DMS 273 treated with DMSO at 0.1 percent for 48 hours (cell line): ENCODE measurements at places on chromosomes 7 and 10.

DNA sequence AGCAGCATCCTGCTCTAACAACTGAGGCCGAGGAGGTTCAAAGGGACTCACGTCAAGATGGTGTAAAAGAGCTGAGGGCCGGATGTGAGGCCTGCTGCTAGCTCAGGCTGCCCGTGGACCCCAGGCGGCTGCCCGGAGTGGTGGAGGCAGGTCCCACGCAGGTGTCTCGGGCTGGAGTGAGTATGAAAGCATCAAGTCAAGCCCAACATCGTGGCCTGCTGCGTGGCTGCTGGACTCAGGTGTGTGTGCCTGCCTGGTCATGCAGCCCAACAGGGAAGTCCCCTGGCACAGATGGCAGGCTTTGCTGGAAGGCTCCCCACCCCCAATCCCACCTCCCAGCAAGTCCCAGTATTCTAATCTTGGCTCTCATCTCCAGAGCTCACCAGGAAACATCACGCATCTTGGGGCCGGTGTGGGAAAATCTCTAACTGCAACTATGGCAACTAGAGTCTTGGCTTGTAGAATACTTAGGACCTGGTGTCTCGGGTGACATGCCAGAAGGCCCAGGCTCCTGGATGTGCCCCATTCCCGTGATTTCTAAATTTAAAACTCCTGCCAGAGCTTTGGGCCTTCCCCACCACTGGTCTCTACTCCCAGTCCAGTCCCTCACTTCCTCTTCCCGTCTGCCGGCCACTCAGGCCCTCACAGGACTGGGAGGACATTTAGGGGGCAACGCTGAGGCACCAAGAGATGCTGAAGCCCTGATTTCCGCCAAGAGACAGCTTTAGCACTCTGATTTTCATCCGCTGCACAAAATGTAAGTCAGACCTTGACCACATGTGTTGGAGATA lies 85.9 kb downstream of the PRKAG2 start:
- DNase-seq, result no peak

DNA sequence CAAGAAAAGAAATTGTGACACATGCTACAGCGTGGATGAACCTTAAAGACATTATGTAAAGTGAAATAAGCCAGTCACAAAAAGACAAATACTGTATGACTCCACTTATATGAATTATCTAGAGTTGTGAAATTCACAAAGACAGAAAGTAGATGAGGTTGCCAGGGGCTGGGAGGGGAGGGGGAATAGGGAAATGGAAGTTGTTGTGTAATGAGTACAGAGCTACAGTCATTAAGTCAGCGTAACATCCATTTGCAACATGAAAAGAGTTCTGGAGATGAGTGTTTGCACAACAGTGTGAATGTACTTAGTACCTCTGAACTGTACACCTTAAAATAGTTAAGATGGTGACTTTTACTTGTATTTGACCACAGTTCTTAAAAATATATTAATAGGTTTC lies 112.1 kb upstream of the CDK1 start:
- DNase-seq, result no peak

DNA sequence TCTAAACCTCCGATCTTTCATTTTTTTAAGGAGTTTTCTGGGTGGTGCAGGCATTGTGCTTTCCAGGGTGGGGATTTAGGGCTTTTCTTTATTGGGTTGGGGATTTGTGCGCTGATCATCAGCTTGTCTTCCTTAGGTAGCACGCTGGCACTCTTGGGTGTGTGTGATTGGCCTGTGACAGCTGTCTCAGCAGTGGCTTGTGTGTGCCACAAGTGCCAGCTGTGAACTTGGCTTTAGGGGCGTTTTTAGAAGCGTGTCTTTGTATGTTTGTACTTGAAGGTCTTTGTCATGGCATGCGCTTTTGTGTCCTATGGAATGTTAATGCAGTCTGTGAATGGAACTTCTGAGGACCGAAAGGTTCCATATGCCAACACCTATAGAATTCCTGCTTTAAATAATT lies 788 bp downstream of the AKAP9 start:
- DNase-seq, result peak; percentile 30

DNA sequence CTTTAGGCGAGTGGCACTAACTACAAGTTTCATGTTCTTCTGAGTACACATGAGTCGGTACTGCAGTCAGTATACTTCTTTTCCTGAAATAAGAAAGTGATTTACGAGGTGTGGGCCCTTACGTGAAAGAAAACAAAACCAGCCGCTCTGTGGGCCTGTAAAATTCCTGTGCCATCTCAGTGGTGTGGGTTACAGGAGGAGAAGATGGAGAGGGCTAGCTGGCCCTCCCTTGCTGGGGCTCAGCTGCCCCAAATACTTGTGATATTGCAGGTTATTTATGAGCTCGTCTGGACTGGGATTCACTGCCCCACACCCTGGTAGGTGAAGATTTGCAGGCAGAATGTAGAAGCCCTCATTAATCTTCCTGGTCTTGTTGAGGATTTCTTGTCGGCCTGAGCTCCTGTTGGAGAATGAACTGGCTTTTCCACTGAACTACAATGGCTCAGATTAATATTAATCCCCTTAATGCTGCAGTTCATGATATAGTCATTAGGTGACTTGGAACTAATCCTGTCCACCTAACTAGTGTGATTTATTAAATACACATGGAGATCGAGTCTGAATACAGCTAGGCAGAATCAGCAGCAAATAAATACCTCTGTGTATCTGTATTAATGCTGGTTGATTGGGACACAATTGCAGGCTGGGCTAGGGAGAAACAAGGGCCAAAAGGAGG lies 68.0 kb downstream of the GBF1 start:
- no peak for DNase-seq

DNA sequence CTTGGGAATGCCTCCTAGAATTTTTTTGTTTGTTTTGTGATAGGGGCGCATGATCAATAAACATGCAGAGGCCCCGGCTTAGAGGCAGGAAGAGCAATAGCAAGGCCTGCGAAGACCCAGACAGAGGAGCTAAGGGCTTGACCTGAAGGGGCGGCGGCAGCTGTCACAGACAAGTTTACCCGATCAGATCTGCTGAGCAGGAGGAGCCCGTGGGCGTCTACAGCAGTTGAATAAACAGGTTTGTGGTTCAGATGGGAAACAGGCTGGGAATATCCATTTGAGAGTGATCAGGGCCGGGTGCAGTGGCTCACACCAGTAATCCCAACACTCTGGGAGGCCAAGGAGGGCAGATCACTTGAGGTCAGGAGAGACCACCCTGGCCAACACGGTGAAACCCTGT lies 126.0 kb upstream of the CALN1 start:
- DNase-seq, result no peak

DNA sequence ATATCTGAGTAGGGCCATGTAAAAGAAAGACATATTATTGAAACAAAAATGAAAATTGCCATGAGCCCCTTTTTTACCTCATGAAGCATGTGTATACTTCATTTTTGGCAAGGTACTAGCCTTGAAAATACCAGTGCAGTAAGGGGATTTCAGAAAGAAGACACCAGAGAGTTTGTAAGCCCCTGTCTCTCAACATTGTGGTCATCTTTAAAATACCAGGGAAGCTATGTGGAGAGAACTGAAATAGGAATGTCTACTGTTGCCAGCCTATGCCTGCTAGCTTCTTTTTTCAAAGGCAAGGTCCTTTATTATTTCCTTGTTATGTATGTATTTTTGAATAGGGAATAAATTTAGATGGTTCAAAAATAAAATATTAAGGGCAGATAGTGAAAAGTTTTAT lies 57.8 kb downstream of the CASD1 start:
- no peak for DNase-seq

GRCh38 chr7:158246960-158247673 lies 340.5 kb downstream of the PTPRN2 start:
- DNase-seq, result no peak

DNA sequence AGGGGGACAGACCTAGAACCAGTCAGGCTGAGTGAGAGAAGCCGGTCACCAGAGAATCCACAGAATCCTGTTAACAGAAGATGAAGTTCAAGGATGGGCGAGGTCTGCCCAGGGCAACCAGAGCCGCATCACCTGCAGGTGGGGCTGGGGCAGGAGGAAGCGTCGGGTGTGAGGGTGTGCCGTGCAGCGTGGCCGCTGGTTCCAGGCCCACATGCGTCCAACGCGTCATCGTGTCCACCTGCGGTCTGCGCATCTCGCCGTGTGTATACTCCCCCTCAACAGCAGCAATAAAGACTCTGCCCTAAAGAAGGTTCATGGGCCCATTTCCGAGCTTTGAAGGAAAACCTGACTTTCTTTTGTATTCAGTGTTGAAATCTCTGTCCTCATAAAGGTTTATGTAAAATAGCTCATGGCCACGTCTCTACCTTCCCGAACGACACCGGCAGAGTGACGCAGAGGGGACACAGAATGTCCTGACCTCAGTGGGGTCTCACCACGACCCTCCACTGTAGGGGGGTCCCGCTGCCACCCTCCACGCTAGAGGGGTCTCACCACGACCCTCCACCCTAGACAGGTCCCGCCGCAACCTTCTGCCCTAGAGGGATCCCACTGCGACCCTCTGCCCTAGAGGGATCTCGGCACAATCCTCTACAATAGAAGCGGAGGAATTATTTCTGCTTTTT lies 446.9 kb downstream of the PTPRN2 start:
- DNase-seq, result no peak

DNA sequence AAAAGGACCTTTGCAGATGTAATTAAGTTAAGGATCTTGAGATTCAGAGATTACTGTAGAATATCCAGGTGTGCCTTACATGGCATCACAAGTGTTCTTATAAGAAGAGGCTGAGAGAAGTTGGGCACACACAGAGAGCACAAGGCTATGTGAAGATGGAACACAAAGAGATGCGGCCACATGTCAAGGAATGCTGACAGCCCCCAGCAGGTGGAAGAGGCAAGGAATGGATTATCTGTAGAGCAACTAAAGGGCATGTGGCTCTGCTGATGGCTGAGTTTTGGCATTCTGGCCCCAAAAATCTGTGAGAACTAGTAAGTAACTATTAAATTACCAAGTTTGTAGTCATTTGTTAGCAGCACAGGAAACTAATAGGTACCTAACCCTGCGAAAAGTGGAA lies 640.7 kb upstream of the PCDH15 start:
- DNase-seq, result no peak

DNA sequence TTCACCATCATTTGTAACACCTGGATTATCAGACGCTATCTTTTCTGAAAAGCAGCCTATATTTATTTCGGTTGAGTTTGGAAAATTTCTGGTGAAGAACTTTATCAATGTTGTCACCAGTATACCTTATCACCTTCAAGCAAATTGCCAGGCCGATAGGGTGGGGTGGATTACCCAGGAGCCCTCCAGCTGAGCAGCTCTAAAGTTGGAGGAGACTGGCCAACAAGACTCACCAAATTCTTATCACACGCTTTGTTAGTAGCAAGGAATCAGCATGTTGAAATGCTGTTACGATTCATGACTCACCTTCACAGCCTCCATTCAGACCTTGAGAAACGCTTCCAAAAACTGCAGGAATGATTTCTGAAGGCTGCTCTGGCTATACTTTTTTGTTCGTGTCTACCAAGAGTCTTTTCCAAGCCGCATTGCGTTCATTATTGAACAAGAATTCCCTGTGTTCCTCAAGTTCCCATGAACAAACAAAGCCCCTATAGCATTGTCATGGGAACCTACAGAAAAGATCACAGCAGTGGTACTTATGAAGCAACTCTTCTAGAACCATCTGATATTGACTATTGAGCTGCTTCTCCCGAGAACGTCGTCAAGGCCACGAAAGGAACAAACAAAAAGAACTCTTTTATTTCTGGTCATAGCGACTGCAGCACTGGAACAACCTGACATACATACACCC lies 291.4 kb downstream of the SFMBT2 start:
- DNase-seq, result no peak

GRCh38 chr10:92552310-92552709 lies 21.6 kb downstream of the IDE start:
- no peak for DNase-seq

- no peak for DNase-seq
Measured at GRCh38 chr10:46228563-46229071, 58.2 kb upstream of the ANTXRL start.
